SIG-M5 (cell line): ENCODE measurements at places on chromosomes 1 and 21.

DNA sequence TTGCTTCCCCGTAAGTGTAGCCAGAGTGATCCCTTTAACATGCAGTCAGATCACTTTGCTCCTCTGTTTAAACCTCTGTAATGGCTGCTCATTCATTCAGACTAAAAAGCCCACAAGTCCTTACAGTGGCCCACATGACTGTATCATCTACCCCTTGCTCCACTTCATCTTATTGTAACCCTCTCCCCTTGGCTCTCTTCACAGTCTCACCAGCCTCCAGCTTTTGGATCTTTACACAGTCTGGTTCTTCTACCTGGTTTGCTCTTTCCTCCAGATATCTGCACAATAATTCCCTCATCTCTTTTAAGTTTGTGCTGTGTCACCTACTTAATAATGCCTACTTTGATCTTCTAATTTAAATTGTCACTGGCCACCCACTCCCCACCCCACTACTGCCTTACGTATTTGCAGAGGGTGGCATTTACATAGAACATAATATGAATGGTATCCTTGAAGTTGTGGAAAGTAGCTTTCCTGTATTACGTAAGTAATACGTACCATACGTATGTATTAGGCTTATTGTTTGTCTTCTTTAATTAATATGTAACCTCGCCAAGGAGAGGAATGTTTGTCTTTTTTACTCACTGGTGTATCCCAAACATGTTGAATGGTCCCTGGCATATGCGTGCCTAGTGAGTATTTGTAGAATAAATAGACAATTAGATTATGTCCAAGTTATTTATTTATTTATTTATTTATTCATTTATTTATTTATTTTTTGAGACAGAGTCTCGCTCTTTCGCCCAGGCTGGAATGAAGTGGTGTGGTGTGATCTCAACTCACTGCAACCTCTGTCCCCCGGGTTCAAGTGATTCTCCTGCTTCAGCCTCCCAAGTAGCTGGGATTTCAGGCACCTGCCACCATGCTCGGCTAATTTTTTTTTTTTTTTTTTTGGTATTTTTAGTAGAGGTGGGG, 48.6 kb downstream of the TSNAX start:
- no peak for DNase-seq

- no peak for DNase-seq
These were observed 6.0 kb upstream of the LIN28A start for GRCh38 chr1:26404641-26405040.

GRCh38 chr1:3503525-3503886, 49.0 kb downstream of the ARHGEF16 start:
- no peak for DNase-seq

DNA sequence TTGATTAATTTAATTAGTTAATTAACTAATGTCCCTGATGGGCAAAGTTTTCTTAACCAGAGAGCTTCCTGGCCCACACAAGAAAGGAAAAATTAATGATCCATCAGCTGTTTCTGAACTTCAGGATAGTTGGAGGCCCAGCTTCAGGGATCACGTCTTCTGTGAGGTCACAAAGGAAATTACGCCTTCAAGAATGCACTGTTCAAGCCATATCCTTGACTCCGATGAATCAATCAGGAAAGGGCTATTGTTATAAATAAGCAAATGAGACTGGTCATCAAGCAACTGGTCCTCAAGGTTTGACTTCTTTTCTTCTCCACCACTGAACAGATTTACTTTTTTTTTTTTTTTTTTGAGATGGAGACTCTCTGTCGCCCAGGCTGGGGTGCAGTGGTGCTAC, 40.6 kb downstream of the TCP10L start:
- no peak for DNase-seq

GRCh38 chr1:226800763-226801380, 61.8 kb upstream of the ITPKB start:
- DNase-seq: no peak

GRCh38 chr21:43306911-43307676, 119.8 kb downstream of the SIK1 start:
- DNase-seq: no peak

DNA sequence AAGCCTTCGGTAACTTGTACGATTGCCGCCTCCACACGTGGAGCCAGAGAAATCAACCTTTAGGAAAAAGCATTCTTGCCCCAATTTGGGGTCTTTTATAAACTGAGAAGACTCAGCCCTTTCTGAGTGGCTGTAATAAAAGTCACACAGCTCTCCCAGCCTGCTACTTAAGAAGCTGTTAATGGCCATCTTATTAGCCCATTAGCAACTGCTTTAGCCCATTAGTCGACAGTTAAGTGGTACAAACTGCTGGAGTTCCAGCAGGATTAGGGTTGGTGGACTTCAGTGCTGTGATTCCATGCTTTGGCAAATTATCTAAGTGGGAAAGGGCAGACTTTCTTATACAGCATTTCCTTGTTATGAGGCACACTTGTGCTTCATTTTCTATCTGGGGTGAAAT, 461.3 kb downstream of the RPS6KC1 start:
- DNase-seq: no peak

- DNase-seq: no peak
These were observed 16.7 kb downstream of the AMPD2 start for GRCh38 chr1:109636201-109636952.

DNA sequence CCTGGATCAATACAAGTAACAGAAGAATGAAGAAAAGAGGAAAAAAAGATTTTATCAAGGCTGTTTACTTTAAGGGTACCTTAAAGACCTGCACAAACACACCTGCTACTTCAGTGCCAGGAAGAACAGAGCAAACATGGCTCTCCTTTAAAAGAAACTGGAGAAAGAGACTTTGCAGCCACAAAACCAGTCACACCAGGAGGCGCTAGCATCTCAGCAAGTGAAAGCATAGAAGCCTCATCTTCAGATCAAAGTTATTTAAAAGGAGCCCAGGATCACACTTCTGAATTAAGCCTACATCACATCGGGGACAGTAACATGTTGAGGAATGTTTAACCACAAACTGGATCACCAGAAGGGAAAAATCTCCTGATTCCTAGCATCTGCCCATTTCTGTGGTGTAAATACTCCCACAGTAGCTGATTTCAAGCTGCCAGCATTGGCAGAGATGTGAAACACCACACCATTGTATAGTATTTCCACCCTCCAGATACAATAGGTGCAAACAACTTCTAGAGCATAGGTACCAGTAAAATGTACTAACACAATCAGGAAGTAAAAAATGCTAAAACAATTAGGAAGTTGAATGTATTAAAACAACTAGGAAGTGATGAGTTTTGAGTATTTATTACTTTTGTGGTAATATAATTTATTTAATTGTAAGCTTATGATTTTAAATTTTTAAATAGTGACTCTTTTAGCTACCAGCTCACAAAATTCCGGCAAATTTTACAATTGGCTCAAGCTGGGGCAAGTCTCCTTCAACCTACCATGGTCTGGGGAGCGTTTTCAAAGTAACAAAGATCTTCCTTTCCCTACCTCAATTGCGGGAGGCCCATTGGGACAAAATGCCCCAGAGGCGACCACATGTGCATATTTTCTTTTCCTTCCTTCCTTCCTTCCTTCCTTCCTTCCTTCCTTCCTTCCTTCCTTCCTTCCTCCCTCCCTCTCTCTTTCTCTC, 105.3 kb upstream of the CLDN14 start:
- no peak for DNase-seq

DNA sequence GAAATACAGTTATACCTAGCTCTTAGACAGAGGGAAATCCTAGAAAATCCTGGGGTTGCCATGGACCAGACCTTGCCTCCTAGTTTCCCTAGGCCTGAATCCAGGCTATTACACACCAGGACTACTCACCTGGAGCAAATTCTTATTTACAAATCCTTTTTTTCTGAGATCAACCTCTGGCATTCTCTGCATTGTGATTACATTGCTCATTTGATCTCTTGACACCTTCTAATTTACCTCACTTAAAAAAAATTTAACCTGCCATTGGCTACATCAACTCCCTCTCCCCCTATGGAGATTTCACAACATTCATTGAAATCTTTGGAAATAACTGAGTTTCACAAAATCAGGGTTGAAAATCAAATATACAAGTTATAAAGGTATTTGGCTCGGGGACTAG, 2.9 kb upstream of the C1orf105 start:
- DNase-seq: no peak

GRCh38 chr1:213070406-213070805, 19.4 kb downstream of the RPS6KC1 start:
- DNase-seq: no peak

GRCh38 chr1:65958561-65959350, 166.1 kb downstream of the PDE4B start:
- DNase-seq: no peak

DNA sequence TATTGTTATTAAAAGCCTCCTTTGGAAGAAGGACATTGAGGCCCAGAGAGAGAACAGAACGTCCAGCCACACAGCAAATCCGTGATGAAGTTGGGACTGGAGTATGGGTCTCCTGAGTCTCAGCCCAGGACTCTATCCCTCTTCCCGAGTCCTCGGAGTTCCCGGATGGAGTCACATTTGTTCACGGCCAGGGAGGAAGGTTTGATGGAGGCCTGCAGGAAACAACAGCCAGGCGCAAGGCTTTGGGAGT, 357 bp upstream of the TXLNA start:
- no peak for DNase-seq

DNA sequence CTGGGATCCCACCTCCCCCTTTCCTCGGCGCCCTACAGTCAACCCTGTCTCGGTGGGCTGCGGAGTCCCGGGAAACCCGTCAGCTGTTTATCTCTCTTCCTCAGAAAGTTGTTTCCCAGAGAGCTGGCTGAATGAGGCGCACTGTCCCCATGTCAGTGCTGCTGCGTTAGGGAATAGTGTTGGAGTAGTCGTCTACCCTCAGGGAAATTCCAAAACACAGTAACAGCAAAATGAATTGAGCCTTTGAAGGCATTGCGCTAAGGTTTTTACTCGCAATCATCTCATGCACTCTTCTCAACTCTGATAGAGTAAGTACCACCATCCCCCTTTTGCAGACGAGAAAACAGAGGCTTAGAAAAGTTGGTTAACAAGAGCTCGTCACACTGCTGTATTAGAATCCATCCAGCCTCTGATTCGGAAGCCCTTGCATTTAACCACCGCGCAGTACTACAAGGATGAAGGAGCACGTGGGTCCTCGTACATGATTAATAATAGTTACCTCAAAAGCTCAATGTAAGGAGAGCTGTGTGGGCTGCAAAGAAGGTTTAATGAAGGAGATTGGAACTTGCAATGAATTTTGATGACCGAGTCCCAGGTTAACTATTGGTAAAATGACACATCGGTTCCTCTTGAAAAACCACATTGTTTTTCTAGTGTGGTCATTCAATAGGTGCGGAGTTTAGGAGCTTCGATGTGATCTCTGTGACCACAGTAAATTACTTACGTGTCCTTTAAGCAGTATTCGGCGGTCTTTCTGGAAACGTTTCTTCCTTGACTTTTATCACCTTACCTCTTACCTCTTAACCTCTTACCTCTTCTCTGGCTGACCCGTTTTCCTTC, 788 bp upstream of the EDEM3 start:
- no peak for DNase-seq

DNA sequence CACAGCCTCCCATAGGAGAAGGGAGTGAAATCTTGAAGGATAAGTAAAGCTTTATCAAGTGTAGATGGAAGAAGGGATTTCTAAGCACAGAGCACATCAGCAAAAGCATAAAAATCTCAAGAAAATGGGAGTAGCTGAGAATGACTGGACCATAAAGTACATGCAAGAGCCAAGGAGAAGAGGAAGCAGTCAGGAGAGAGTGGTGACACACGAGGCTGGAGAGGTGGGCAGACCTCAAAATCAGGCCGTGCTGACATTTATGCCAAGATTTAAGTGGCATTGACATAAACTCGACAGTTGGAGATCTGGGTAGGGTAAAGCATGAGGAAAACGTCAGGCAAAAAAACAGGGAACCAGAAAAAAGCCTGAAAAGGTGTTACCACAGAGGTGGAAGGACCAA, 62.3 kb downstream of the GFI1 start:
- no peak for DNase-seq

GRCh38 chr1:82837766-82838465, 1037.2 kb downstream of the ADGRL2 start:
- no peak for DNase-seq

DNA sequence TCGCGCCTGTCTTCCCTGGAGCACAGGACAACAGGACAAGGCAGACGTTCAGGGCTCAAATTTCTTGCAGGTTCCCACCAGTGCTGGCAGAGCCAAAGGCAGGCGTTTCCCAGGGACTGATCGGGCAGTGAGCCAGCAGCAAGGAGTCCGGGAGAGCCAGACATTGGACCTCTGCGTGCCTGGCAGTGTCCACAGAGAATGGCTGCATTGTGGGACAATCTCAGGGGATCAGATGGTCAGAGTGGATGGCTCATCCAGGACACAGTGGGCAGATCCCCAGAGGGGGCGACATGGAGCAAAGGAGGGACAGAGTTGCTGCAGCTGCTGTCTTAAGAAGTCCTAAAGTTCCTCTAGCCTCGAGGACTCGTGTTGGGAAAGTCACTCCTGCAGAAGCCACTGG, 4.6 kb downstream of the TMEM63A start:
- no peak for DNase-seq

DNA sequence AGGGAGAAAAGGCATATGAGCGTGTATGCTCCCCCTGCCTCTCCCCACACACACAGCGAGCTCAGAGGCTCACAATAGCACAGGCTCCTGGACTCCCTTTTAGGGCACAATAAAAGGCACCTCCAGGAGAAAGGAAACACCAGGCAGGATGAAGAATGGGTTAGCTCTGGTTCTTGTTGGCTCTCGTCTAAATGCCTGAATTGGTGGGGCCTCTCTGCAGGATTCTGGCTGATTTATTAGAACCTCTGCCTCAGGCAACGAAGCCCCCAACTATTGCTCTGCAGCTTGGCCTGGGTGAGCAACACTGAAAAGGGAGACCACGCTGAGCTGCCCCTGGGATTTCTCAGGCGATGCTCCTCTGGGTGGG, 590.9 kb upstream of the PLXNA2 start:
- DNase-seq: no peak

GRCh38 chr1:113219377-113219776, 146.4 kb downstream of the LRIG2 start:
- DNase-seq: no peak
